NCI-H345 (cell line): ENCODE measurements at places on chromosomes 3 and 15.

GRCh38 chr3:188119846-188120245, 34.1 kb upstream of the LPP start:
- DNase-seq: no peak

GRCh38 chr15:51499379-51499976, 123.1 kb downstream of the DMXL2 start:
- DNase-seq: no peak

GRCh38 chr3:188292251-188292650, 138.3 kb downstream of the LPP start:
- no peak for DNase-seq

GRCh38 chr3:188231456-188231855, 77.5 kb downstream of the LPP start:
- DNase-seq: no peak

- DNase-seq: no peak
Measured at GRCh38 chr15:56736881-56737707, 3.8 kb upstream of the ZNF280D start.

DNA sequence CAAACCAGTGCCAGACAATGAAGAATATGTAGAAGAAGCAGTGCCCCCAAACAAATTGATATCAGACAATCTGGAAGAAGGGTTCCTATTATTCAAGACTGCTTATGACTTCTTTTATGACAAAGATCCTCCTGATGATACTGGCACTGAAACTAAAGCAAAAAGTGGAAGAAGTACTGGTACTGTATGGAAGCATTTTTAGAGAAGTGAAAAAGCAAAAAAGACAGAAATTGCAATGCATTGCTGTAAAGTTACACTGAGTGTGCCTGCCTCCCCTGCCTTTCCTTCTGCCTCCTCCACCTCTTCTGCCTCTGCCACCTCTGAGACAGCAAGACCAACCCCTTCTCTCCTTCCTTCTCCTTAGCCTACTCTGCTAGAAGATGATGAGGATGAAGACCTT, 167.6 kb downstream of the PLCL2 start:
- no peak for DNase-seq

DNA sequence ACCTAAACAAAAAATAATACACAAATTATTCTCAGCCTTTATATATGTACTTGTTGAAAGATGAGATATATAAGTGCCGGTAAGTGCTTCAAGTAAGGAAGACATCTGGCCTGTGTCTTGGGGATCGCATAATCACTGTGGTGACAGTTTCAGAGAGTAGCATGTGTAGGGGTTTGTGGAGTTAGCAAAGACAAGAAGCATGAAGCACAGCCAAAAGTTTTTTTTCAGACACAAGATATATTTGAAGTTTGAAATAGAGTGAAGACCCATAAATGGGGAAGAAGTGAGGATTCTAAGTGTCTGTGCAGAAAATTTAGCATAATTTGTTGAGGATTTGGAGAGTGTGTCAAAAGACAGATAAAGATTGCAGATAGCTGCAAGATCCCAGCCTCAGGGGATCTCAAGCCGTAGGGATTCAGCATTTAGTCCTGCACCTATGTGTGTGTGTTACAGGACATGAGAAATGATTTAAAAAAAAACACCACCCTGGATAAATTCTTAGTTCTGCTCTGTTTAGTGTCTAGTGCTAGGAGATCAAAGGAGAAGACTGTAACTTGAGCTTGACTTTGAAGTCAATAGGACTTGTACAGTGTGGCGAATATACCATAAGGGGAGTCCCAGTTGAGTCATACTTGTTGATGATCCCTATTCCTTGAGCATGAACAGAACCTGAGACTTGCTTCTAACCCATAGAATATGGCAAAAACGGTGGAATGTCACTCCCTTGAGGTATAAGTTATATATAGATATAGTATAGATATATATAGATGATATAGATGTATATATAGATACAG, 123.9 kb upstream of the GRM7 start:
- no peak for DNase-seq

DNA sequence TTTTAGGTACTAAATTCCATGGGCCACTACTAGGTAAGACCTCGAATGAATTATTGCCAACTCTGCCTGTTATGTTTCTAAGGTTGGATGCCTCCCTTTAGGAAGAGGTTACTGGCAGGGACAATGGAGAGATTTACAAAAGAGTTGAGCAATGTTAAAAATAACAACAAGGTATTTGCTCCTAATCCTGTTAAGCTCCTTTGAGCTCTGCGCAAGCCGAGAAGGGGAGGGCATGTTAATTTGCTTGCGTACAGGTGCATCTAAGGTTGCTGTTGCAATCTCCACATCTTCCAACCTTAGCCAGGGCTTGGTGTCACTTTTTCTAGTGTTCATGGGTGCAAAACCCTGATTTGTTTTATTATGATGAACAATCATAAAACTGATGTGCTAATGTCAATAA, 161.5 kb upstream of the TPM1 start:
- DNase-seq: no peak

DNA sequence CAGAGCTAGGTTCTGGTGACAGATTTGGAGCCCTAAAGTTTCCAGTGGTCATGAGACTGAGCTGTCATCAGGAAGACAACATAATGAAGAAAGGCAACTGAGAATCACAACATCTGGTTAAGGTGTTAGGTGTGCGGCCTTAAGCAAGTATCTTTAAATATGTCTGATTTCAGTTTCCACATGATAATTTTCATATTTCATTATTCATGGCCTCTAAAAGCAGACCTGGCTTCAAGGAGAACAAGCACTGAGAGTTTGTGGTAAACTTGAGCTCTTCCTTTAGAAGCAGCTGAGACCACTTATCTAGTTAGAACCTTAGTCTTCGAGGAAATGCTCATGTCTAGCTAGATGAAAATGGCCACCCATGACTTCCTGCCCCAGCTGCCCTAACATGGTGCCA, 25.7 kb upstream of the MYLK start:
- no peak for DNase-seq

- DNase-seq: peak; percentile 10
Measured at GRCh38 chr15:55434989-55435825, 26.9 kb downstream of the PIERCE2 start.

- peak; percentile 32 for DNase-seq
Measured at GRCh38 chr15:33234020-33234461, 39.5 kb upstream of the FMN1 start.

GRCh38 chr3:101944308-101944707, 95.0 kb downstream of the NFKBIZ start:
- DNase-seq: no peak

- peak; percentile 76 for DNase-seq
Measured at GRCh38 chr15:37045859-37046740, 54.2 kb downstream of the MEIS2 start.

- DNase-seq: no peak
Measured at GRCh38 chr3:97938444-97938843, 33.8 kb downstream of the RIOX2 start.

- peak; percentile 42 for DNase-seq
Measured at GRCh38 chr15:45801543-45801942, 166.7 kb downstream of the SQOR start.

DNA sequence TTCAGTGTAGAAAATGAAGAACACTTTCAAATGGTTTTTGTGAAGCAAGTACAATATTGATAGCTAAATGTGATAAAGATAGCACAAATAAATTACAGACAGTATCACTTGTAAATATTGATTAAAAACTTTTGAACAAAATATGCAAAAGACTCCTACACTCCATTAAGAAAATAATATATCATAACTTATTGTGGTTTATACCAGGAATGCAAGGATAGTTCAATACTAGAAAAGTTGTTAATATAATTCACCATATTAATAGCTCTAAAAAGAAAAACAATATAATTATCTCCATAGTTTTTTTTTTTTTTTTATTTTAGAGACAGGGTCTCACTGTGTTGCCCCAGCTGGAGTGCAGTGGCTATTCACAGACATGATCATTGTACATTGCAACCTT, 35.9 kb upstream of the RORA start:
- DNase-seq: no peak

DNA sequence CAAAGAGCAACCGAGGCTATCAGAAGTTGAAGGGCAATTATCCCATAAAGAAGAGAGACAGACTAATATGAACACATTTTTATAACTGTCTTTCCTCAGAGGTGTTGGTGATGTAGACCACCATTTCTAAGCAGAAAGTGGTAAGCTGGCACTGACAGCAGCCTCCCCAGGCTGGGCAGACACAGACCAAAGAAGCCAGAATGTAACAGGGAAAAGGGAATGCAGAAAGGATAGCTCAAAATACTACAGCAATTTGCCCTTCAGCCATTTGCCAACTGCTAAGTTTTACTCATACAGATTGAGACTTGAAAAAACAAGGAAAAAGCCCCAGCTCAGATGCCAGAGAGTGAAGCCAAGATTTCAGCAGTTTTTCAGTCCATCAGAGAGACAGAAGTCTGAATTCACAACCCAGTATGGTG, 73.5 kb upstream of the ABI3BP start:
- DNase-seq: no peak

GRCh38 chr3:114379266-114379665, 85.4 kb downstream of the TIGIT start:
- DNase-seq: no peak

DNA sequence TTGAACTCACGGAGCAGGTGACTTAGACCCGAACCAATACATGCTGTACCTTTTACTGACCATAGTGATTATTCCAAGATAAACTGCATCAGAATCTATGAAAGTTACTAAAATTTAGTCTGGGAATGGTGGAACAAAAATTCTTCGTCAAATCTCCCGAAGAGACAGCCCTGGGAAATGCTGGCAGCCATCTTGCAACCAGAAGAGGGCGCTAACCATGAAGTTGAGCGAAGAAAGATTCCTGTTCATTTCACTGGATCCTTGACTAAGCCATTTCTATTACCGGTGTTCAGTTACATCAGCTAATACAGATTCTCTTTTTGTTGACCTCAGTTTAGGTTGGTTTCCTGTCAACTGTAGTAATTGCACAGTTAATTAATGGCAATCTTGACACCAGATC, 199.6 kb downstream of the SLC9A9 start:
- no peak for DNase-seq

- no peak for DNase-seq
Measured at GRCh38 chr3:126946405-126946804, 36.5 kb upstream of the PLXNA1 start.

DNA sequence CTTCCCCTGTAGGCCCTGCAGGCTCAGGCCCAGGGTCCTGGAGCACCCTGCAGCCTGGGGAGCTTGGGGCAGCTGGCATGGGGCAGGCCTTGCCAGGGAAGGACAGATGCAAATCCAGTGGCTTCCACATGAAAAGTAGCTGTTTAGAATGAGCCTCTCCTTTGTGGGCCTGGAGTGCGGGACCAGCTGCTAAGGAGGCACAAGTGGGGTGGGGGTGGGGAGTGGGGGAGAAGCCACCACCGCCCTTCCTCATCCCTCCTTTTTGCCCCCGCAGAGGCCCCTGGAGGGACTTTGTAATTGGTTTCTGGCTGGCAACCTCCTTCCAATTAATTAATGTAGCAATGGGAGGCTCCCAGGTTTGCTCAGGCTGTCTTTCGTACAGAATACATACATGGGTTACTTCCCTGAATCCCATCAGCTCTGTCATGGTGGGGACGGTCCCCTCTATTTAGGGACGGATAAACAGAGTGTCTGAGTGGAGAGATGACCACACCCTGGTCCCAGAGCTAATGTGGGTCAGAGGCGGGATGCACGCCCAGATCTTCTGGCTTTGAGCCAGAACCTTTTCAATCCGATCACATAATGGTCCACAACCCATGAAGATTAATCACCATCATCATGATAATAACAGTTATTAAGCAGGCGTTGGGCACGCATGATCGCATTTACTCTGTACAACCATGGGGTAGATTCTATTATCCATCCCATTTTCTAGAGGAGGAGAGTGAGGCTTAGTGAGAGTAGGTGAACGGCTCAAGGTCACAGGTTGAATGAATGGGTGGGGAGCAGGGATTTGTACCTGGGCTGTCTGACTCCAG, 6.2 kb downstream of the CORO2B start:
- no peak for DNase-seq

GRCh38 chr15:74580538-74581350, 34.9 kb upstream of the CLK3 start:
- DNase-seq: no peak

GRCh38 chr3:32245200-32245599, 6.7 kb downstream of the CMTM8 start:
- no peak for DNase-seq

DNA sequence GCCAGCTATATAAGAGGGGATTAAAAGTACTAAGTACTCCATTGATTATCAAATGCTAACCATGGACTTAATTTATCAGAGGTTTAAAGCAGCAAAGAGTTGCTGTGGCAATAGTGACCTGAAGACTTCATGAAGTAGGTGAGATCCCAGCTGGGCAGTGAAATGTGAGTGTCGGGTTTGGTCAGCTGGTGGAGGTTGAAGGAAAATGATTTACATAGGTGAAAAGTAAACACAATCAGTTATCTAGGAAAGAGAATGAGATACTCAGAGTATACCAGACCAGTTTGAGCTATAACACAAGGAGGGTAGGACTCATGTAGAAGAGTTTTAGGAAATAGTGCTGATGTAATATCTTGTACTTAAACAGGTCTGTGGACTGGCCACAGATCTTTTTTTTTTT, 16.5 kb upstream of the FBXO22 start:
- no peak for DNase-seq

- DNase-seq: peak; percentile 52
Measured at GRCh38 chr15:22980189-22981050, at the start of gene CYFIP1. TSS of gene CYFIP1 (minus strand) at chr15:22980368. CDS start at chr15:22947285, 33,083 bp downstream.

GRCh38 chr3:187516446-187517185, 148.4 kb downstream of the RTP4 start:
- no peak for DNase-seq

GRCh38 chr3:179949412-179949811, 87.3 kb downstream of the PEX5L start:
- DNase-seq: peak; percentile 84

DNA sequence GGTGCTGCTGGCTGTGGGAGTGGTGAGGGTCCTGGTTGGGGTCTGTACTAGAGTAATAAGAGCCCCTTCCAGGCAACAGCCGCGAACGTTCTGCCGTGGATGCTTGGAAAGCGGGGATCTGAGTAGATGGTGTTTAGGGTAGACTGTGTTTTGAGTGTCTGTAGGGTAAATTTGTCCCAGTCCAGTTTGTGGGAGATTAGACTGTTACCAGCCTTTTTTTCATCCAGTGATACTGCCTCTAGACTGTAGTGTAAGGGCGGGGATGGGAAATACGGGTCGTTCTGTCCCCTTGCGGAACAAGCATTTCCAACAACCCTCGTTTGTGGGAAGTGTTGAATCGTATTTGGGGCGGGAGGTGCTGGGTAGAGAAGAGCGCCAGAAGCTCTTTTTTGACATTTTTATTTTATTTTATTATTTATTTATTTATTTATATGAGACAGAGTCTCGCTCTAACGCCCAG, 424 bp downstream of the HAUS2 start:
- no peak for DNase-seq

- DNase-seq: no peak
Measured at GRCh38 chr3:184176377-184177330, 2.0 kb downstream of the AP2M1 start.
